Brain microvascular endothelial cell (primary cell): ENCODE measurements at places on chromosomes 4 and X.

- no peak for DNase-seq
These were observed 146.9 kb upstream of the FGF13 start for GRCh38 chrX:138858438-138858837.

DNA sequence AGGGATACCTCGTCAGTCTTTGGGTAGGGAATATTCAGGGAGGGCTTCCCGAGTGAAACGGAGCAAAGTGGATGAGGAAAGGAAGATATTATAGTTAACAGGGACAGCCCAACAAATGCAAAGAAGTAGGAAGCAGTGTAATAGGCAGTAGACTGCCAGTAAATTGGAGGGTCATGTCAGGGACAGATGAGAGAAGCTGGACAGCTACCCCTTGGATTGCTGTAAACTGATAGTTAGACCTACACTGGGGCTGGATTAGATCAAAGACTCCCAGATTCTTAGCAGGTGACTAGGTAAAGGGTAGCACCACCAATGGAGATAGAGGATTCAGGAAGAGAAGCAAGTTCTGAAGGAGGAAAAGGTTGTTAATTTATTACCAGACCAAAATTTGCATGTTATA, 48.0 kb downstream of the NPNT start:
- DNase-seq, result no peak

GRCh38 chr4:53186714-53187358, 179.0 kb downstream of the SCFD2 start:
- DNase-seq, result no peak

- DNase-seq, result no peak
These were observed 23.9 kb upstream of the ASB5 start for GRCh38 chr4:176292920-176293319.

- DNase-seq, result no peak
These were observed 11.3 kb upstream of the SMARCA5 start for GRCh38 chr4:143502231-143502630.

DNA sequence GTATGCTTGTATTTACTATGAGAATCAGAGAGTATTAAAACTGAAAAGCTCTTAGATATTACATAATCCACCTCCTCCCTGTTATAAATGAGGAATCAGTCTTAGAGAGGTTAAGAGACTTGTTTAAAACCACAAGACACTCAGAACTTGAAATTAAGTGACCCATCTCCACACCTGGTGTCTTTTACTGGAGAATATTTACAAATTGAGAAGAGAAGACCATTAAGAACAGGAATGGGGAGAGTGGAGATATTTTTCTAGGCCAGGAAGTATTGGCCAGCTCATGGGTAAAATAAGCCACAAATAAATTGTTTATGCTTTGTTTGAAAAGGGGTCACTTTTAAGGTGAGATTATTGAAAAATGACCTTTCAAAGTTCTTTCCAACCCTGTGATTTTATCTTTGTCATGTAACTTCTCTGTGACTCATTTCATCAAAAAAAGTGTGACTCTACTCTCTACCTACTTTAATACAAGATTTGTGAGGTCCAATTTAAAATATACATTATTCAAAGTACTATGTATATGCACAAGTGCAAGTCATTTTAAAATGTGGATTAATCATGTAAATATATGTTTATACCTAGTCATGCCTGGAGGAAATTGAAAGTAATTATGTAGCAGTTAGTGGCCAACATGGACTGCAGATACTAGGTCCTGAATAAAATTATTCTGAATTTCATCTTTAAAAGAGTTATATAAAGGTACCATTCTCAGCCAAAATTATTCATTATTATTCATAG, 15.9 kb upstream of the COX7B2 start:
- no peak for DNase-seq

DNA sequence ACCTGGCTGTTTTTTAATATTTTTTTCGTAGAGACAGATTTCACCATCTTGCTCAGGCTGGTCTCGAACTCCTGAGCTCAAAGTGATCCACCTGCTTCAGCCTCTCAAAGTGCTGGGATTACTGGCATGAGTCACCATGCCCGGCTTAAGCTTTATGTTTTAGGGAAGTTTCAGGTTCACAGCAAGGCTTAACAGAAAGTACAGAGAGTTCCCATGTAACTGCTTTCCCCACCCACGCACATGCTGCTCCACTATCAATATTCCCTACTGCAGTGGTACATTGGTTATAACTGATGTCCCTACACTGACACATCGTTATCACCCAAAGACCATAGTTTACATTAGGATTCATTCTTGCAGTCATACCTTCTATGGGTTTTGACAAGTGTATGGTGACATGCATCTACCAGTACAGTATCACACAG, 62.7 kb downstream of the PRPS1 start:
- DNase-seq, result no peak

GRCh38 chr4:88584471-88584900, 7.8 kb upstream of the HERC3 start:
- no peak for DNase-seq

GRCh38 chr4:155566354-155566753, 100.3 kb upstream of the GUCY1A1 start:
- no peak for DNase-seq

DNA sequence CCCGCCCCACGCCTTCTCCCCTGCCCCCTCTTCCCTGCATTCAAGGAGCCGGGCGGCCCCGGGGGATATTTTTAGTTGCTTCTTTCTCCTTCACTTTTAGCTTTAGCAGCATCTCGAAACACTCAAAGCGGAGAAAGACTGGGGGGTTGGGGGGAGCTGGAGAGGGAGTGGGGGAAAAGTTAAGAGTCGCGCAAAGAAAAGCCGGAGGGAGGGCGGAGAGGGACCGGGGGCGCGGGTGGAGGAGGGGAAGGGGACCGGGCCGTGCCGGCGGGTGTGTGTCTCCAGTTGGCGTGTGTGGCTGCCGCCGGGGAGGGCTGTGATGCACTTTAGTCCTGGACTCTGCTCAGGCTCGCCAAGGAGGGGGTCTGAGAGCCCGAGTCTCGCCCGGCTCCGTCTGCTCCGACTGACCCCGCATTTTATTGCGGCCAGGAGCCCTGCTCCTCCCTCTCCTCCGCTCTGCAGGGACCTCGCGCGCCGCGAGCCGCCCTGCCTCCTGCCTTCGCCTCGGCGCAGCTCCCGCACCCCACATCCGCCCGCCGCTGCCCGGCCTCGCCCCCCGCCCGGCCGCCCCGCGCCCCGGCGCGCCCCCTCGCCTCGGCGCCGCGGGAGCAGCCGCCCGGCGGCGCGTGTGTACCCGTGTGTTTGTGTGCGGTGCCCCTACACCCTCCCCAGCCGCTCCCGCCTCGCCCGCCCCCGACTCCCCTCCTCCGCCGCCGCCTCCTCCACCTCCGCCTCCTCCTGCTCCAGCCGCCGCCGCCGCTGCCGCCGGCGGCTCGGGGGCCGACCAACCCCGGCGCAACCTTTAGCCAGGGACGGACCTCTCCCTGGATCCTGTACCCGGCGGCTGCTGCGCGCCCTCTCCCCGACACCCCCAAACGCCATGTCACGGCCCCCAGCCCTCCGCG, 1.4 kb downstream of the ZNF827 start:
- DNase-seq, result peak; percentile 73

DNA sequence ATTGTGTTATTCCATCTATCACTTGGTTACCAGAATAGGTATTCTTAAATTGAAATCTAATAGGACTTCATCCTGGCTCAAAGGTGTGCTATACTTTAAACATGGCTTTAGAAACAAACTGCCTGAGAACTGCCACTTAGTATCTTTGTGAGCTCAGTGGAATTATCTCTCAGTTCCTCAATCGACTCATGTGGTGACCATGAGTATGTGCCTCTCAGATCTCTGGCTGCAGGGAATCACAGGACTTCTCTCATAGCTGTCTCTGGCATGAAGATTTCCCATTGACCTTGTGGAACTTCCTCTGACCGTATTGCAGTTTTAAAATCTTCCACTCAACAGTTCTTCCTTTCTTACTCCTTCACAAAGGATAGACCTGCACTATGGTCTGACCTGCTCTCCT, 681.9 kb upstream of the BOD1L1 start:
- no peak for DNase-seq

DNA sequence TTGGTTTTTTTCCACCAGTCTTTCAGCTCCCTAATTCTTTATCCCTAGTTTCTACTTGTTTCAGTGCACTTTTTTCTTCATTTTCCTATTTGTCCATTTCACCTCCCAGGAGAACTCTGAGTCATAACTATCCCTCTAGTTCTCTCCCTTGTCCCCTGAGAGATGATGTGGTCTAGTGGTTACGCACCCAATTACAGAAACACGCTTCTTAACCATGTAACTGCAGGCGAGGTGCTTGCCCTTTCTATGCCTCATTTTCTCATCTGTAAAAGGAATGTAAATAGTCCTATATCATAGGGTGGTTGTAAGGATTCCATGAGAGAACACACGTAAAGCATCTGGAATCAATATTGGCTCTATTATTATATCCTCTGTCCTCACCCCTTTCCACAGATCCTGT, 8.8 kb upstream of the GRPR start:
- peak; percentile 81 for DNase-seq

DNA sequence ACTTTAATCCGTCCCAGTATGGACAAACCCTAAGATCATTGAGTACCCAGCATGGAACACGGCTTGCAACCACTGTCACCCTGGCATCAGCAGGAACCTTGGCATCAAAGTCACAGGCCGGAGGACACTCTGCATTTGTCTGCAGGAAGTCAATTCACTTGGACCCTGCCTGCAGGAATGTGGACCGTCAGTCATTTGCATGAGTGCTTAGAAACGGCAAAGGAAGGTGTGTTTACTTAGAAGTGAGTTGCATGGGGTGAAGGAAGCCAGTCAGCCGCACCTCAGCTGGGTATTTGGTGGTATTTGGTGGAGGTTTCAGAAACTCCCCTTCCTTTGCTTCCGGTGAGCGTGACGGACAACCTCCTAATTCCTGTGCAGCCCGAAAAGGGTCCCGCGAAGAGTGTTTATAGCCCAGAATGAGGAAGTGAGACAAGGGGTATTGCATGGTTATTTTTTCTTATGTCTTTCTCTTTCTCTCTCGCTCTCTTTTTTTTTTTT, 15.5 kb downstream of the P2RY8 start:
- DNase-seq, result no peak

GRCh38 chrX:76538860-76539259, 111.3 kb downstream of the MAGEE1 start:
- DNase-seq, result no peak

- no peak for DNase-seq
These were observed 297.8 kb downstream of the ANK2 start for GRCh38 chr4:113347245-113347644.

DNA sequence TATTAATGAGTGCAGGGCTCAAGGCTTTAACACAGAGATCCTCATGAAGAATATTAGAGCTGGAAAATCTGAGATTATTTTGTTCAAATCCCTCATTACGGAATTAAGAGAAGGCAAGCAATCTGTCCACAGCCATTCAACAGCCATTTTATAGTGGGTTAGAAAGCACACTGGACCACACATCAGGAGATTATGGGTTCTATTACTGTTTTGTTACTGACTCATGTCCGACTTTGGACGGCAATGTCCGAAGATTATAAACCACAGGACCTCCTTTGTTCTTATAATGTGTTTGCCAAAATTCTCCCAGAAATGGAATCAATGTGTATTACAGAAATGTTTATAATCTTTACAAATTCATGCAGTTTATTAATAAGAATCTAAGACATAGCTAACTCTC, 8.1 kb downstream of the LAMTOR3 start:
- peak; percentile 77 for DNase-seq

- DNase-seq, result peak; percentile 49
These were observed 10.1 kb downstream of the DLG3 start for GRCh38 chrX:70454441-70455365.

GRCh38 chrX:72143609-72143907, 11.8 kb upstream of the RTL5 start:
- DNase-seq, result no peak

DNA sequence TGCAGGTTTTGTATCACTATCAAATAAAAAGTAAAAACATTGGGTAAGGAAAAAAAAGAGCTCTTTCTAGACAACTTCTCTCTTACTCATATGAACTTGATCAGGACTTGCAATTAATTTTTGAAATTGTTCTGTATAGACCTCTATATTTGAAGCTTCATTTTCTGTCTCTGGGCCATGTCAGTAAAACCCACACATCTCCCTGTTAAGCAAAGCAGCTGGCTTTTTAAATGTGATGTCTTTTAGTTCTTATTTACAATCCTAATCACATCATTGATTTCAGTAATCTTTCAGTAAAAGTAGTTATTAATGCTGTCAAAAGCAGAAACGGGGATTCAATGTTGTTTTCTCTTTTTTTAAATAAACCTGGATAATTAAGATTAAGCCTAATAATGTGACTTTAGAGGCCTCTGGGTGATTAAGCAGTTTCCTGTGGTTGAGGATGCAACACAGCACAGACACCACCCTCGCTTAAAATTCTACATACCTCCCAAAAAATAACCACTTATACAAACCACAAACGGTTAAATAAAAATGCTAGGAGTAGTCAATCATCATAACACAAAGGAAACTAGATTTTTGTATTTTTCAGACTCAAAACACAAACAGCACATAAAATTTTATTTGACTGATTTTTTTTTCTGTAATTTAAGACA, 5.2 kb upstream of the PCDH10 start:
- no peak for DNase-seq

- DNase-seq, result peak; percentile 65
These were observed 31.8 kb downstream of the STAG2 start for GRCh38 chrX:123993326-123993725.

- no peak for DNase-seq
These were observed 5.1 kb upstream of the WDR1 start for GRCh38 chr4:10121568-10122208.

DNA sequence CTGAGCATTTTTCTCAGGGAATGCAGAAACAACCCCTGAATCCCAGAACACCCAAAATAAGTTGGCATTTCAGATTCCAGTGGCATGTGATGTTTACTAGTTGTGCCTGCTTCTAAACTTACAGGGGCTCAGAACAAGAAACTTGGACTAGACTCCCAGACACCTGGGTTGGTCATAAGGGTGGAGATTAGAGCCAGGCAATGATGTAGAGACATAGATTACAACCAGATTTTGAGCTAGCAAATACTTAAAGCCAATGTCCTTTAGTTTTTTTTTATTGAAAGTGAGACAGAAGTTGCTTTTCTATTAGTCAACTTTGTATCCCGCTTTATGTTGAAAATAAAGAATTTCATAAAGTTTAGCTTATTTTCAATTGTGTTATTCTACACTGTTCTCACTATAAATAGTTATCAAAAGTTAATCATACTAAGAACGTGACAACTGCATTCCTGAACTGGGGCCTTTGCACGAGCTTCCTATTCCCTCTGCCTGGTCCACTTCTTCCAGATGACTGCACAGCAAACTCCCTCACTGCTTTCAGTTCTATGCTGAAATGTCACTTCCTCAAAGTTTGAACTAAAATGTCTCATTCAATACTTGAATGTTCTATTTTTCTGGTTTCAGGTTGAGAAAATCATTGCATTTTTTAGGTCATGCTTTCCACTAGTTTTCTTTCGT, 224.7 kb upstream of the PPP1R2C start:
- no peak for DNase-seq

DNA sequence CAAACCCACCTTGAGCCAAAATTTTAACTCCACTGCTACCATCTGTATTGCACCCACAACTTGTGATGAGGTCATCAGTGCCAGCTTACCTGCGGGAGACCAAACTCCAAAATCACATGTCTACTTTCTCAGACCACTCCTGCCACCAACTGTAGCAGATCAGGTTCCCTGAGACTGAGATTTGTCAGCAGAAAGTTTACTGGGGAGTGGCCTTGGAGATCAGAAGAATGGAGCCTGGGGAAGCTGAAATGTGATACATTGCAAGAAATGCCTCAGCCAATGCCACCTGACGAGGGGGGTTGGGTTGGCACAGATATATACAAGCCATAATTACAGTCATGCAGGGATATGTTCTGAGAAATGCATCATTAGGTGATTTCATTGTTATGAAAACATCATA, 19.1 kb downstream of the HAUS3 start:
- DNase-seq, result no peak

GRCh38 chr4:184163813-184164212, 53.9 kb downstream of the ENPP6 start:
- peak; percentile 34 for DNase-seq
